Stimulated activated CD8-positive, alpha-beta memory T cell treated with anti-CD3 and anti-CD28 coated beads, Interleukin-7, amount 100 ng/mL, for 1 hour (primary cell): ENCODE measurements at places on chromosomes 4 and X.

DNA sequence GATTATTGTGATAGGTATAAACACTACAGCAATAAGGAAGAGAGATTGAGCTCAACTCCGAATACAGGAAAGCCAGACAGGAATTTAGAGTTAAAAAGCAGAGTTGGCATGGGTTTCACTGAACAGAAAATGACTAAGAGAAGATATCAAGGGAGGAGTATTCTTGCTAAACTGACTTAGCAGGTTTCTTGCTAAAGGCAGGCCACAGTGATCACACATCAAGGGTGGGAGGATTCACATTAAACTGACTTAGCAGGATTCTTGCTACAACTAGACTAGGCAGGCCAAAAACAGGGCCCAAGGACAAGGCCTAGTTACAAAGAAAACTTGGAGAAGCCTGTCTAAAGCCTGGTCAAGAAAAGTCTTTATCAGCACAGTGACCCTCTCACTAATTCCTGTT lies 195.1 kb downstream of the MAGEB5 start:
- no peak for DNase-seq

- DNase-seq: no peak
Measured at GRCh38 chrX:23838953-23839352, 56.0 kb downstream of the SAT1 start.

DNA sequence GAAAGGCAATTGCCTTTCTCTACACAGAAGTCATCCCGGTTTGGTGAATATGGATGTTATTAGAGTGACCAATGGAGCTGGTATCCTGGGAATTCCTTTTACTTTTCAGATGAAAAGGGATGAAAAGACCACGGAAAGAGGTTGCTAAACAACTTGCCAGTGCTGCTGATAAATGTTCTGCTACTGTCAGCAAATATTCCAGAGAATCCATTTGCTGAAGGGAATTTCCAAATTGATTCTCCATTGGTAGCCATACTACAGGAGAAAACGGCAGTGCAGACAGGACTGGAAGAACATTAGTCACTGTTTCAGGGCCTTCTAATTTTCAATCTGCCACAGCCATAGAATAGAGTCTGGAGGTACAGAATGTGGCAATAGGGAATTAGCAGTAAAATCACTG lies 451.5 kb downstream of the PCDH11X start:
- DNase-seq: no peak

GRCh38 chrX:8083286-8083685 lies 87.8 kb downstream of the VCX2 start:
- no peak for DNase-seq

DNA sequence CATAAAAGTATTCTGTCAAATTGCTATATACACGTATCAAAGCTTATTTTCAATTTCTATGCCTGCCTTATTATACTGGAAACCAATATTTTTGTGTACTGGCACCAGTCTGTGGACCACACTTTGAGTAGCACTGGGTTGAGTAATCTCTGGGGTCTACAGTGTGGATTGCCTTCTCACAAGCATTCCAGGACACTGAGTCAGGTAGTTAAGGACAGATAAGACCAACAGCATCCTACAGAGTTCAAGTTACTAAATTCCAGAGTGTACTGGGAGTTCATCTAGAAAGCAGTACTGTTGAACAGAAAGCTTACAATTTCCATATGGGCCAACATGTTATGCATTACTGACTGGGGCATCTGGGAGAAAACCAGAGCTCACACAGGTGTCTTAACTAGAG lies 61.8 kb downstream of the VMA21 start:
- no peak for DNase-seq

GRCh38 chr4:38322714-38323113 lies 341.3 kb upstream of the KLF3 start:
- DNase-seq: no peak

- no peak for DNase-seq
Measured at GRCh38 chr4:101014417-101014816, 332.9 kb downstream of the PPP3CA start.

- DNase-seq: peak; percentile 25
Measured at GRCh38 chrX:102950908-102951866, 14.1 kb downstream of the RAB40AL start.

GRCh38 chrX:118183606-118184005 lies 67.0 kb upstream of the KLHL13 start:
- DNase-seq: no peak

- DNase-seq: no peak
Measured at GRCh38 chr4:142645475-142646108, 200.5 kb downstream of the INPP4B start.

DNA sequence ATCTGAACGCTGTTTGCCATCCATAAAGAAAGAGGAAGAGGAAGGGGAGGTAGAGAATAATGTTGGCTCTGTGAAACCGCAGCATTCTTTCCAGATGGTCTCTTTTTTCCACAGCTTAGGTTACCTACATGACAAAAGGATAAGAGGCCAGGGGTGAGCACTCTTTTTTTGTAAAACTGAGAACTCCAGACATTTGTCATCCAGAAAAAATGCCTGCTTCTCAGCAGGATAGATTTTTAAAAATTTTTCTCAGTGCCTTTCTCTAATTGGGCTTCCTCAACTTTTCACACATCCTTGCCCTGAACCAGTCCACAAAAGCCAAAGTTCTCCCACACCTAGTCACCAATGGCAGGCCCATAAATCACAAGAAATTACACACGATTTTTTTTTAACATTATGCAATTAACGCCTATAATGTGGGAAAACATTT lies 158.1 kb upstream of the TENM3 start:
- DNase-seq: no peak

GRCh38 chr4:52246827-52247226 lies 195.7 kb downstream of the SPATA18 start:
- no peak for DNase-seq

- DNase-seq: no peak
Measured at GRCh38 chr4:125115941-125116340, 198.8 kb upstream of the FAT4 start.

- DNase-seq: no peak
Measured at GRCh38 chr4:7826176-7826908, 113.3 kb downstream of the AFAP1 start.

DNA sequence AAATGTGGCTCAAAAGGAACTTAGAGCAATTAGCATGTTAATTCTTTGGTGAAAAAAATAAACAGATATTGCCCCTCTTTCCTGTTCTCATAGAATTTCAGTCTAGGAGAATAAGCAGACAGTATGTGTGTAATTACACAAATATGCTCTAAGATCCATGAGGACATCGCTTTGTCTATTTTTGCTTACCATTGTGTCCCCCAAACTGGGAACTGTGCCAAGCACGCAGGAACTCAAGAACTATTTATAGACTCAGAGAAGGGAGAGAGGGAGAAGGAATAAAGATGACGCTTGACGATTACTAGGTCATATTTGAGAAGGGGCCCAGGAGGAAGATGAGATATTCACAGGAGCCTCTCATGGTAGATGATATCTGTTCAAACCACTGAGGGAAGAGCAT lies 692.6 kb downstream of the RAB28 start:
- DNase-seq: no peak

- no peak for DNase-seq
Measured at GRCh38 chr4:74292111-74292870, 16.0 kb upstream of the EPGN start.

GRCh38 chrX:74636749-74637314 lies 22.4 kb upstream of the RLIM start:
- no peak for DNase-seq
